ENCODE measurements at places on chromosomes 16 and 17.

- DNase-seq: no peak
Observed at GRCh38 chr17:31250229-31250628, 46.8 kb downstream of the OMG start.

- DNase-seq: no peak
Observed at GRCh38 chr16:77555126-77555525, 120.3 kb upstream of the ADAMTS18 start.

- DNase-seq: no peak
Observed at GRCh38 chr17:76873856-76874255, 5.7 kb downstream of the MGAT5B start.

DNA sequence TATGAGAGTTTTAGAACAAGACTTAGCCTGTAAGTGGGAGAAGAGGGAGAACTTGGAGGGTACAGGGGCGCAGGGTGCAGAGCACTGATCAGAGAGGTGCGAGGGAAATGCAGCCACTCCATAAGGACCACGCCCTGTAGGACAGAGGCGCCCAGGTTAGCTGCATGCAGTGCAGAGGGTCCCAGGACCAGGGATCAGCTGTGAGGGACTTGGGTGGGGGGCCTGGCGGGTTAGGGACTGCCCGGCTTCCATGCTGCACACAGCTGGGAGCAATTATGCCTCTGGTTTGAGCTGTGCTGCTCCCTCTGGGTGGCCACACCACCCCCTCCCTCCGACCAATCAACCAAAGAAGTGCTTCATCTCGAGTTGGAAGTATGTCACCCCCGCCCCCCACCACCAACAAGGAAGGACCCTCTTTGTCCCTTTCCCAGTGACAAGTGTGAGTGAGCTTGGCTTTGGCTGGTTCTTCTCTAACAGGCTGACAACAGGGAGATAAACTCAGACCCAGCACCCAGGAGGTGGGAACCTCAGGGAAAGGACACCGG lies 22.2 kb upstream of the CLEC18A start:
- no peak for DNase-seq

- no peak for DNase-seq
Observed at GRCh38 chr17:37447641-37448040, 41.0 kb downstream of the TADA2A start.

- DNase-seq: no peak
Observed at GRCh38 chr17:73748508-73748907, 104.3 kb upstream of the SDK2 start.

- no peak for DNase-seq
Observed at GRCh38 chr17:72510351-72511016, 389.7 kb downstream of the SOX9 start.

DNA sequence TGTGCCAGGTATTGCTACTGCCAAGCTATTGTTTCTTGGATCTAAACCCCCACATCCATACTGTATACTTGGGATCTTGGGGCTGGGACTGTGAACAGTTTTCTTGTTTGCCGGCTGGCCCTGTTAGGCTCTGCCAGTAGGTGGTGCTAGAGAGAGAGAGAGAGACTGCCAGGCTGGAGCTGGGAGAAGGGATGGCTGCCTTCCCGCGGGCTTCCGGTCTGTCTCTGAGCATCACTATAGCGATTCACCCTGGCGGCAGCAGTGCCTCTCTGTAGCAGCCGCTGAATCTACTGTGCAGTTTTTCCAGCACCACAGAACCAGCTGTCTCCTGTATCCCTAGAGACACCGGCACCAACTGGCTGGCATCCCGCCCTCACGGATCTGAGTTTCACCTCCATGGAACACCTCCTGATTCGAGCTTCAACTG lies 201.2 kb downstream of the UTP18 start:
- DNase-seq: peak; percentile 64

- DNase-seq: no peak
Observed at GRCh38 chr17:79518585-79519523, 92.0 kb downstream of the RBFOX3 start.
